ENCODE measurements at places on chromosomes 16 and 17. TPM values are rescaled to one million over a fixed set of nuclear protein-coding genes. Genes with fewer than 3 reads are reported as not detected.

NME2 gene
- polyA plus RNA-seq = 238 TPM

CLCN7 gene
- 52.8 TPM for polyA plus RNA-seq

ESRP2 gene
- 1.8 TPM for polyA plus RNA-seq

RAP1GAP2 gene
- 30.9 TPM for polyA plus RNA-seq

TBC1D3 gene
- not detected for polyA plus RNA-seq

BOLA2 gene
- 16.9 TPM for polyA plus RNA-seq

TEX19 gene
- polyA plus RNA-seq = not detected

KRTAP9-4 gene
- polyA plus RNA-seq = not detected

INCA1 gene
- 3.5 TPM for polyA plus RNA-seq

HOXB9 gene
- 5.0 TPM for polyA plus RNA-seq

OTOP2 gene
- not detected for polyA plus RNA-seq

PRR15L gene
- 30.5 TPM for polyA plus RNA-seq

COX10 gene
- 7.2 TPM for polyA plus RNA-seq

ENDOV gene
- 32.0 TPM for polyA plus RNA-seq

ABCC6 gene
- polyA plus RNA-seq = 0.51 TPM

FTO gene
- 206 TPM for polyA plus RNA-seq

SECTM1 gene
- 1.2 TPM for polyA plus RNA-seq

SLC22A31 gene
- polyA plus RNA-seq = not detected

PGAP6 gene
- polyA plus RNA-seq = 28.1 TPM

CD300LB gene
- not detected for polyA plus RNA-seq

KCNH6 gene
- 19.4 TPM for polyA plus RNA-seq

HAS3 gene
- polyA plus RNA-seq = 6.5 TPM

MT4 gene
- polyA plus RNA-seq = not detected

COX6A2 gene
- polyA plus RNA-seq = 1.8 TPM

RNU2-1 gene
- not detected for polyA plus RNA-seq

SLC38A8 gene
- 4.1 TPM for polyA plus RNA-seq

PAFAH1B1 gene
- 74.2 TPM for polyA plus RNA-seq

PDILT gene
- not detected for polyA plus RNA-seq

GRAP gene
- 2.7 TPM for polyA plus RNA-seq

EFNB3 gene
- polyA plus RNA-seq = 54.0 TPM

SPNS2 gene
- 17.9 TPM for polyA plus RNA-seq

HDAC5 gene
- 123 TPM for polyA plus RNA-seq

ITGB3 gene
- polyA plus RNA-seq = 0.63 TPM

MAF gene
- 6.7 TPM for polyA plus RNA-seq

HS3ST6 gene
- polyA plus RNA-seq = 1.2 TPM

SDR42E1 gene
- 11.9 TPM for polyA plus RNA-seq

EPOP gene
- 8.8 TPM for polyA plus RNA-seq

ZPBP2 gene
- not detected for polyA plus RNA-seq

TBC1D3E gene
- polyA plus RNA-seq = not detected

EPX gene
- not detected for polyA plus RNA-seq

HOXB1 gene
- polyA plus RNA-seq = not detected

TMC6 gene
- polyA plus RNA-seq = 30.3 TPM

C17orf78 gene
- not detected for polyA plus RNA-seq

FBXO39 gene
- polyA plus RNA-seq = not detected

MYH13 gene
- not detected for polyA plus RNA-seq

WDR59 gene
- 24.9 TPM for polyA plus RNA-seq

ZNF423 gene
- polyA plus RNA-seq = 32.7 TPM
